ENCODE measurements at places on chromosomes 4 and X. TPM values are rescaled to one million over a fixed set of nuclear protein-coding genes. Genes with fewer than 3 reads are reported as not detected.

The AREG gene
- not detected for polyA plus RNA-seq

The FRMD7 gene
- 0.18 TPM for polyA plus RNA-seq

The HTRA3 gene
- 47.5 TPM for polyA plus RNA-seq

The LEF1 gene
- 6.7 TPM for polyA plus RNA-seq

The ZDHHC15 gene
- 2.1 TPM for polyA plus RNA-seq

The NSD2 gene
- polyA plus RNA-seq: 37.3 TPM

The GPR50 gene
- not detected for polyA plus RNA-seq

The ZMAT1 gene
- 4.2 TPM for polyA plus RNA-seq

The PPEF2 gene
- 0.30 TPM for polyA plus RNA-seq

The TLR2 gene
- 2.2 TPM for polyA plus RNA-seq
